ENCODE measurements at places on chromosomes 16 and 17.

DNA sequence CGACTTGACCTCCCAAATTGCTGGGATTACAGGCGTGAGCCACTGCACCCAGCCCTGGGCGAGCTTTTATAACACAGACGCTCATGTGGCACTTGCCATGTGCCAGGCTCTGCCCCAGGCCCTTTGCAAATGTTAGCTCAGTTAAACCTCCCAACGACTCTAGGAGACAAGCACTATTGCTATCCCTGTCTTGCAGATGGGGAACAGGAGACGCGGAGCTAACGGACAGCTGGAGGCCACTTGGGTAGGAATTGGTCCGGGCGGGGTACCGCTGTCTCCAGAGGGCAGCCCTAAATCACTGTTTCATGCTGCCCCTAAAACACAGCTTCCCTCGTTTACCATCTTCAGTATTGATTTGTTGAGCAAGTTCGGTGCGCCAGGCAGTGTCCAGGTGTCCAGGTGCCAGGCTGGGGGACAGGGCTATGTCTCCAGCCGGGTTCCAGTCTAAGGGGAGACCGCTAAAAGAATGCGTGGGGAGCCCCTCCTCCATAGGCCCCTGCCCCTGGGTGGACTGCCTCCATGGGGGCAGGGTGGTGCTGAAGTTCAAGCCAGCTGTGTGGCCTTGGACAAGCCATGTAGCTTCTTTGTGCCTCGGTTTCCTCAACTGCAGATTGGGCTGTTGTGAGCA, 23.7 kb downstream of the TMEM235 start:
- DNase-seq, result no peak

GRCh38 chr17:78852709-78853121, 12.1 kb upstream of the USP36 start:
- DNase-seq, result no peak

DNA sequence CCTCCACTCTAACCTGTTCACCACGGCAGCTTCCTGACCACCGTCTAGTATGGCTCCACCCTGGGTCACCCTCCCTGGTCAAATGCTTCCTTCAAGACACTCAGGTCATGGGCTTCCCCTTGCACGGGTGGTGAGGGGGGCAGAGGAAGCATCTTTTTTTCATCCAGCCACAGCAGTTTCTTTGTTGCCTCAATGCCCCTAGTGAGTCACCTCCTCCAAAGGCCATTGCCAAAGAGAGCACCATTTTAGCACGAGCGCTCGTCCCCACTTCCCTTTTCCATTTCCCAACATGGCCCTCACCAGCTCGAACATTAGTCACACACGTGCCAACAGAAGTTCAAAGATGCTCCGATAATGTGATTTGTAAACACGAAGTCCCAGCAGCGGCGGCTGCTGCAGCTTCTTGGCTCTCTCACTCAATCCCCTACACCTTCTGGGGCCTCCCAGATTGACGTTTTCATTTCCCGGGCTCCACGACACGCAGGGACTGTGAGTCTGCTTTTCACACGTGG, 134.6 kb downstream of the GAS7 start:
- no peak for DNase-seq

DNA sequence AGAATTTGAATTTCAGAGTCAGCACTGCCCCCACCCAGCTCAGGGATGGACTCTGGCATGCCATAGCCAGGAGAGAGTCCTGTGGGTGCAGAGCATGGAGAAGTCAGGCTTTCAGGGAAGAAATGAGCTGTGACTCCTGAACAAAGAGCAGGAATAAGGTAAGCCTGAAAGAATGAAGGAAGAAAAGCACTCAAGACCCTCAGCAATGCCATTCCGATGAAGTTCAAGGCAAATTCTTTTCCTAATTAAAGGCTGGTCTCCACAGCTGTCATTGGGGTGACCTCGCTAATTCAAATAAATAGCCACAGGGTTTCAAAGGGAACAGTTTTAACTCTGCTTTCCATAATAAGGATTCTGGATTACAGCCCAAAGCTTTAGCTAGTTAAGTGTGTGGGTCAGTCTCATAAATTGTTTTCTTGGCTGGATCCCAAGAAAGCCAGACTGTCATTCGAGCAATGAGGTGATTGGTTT, 31.7 kb downstream of the TOM1L2 start:
- no peak for DNase-seq

DNA sequence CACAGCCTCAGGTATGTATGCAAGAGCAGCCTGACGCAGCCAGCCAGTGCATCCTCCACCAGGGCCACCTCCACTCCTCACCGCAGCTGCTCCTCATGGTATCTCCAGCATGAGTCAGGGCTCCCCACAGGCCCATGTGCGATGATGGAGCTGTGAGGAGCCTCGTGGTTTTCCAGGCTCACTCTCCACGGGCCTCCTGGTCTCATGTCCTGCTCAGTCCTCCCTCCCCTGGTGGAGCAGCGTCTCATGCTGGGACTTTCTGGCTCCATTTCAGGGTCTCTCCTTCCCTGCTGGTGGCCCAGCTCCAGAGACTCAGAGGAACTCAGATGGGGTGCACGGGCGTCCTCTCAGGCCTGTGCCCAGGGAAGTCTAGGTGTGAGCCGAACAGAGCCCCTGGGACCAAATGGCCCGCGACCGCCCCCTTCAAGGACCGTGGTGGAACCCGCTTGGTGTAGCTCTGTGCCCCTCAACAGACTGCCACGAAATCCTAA, 70.4 kb downstream of the METRNL start:
- no peak for DNase-seq

All from glutamatergic neuron (in vitro differentiated cells).